ENCODE measurements at places on chromosomes 4 and X. TPM values are rescaled to one million over a fixed set of nuclear protein-coding genes. Genes with fewer than 3 reads are reported as not detected.

Gene MAGEA4
- polyA plus RNA-seq: not detected

GRCh38 chr4:140955641-140956040 is 177.6 kb downstream of the RNF150 start:
- DNase-seq: no peak

GRCh38 chr4:182839256-182839655 is 77.9 kb downstream of the DCTD start:
- DNase-seq: no peak

DNA sequence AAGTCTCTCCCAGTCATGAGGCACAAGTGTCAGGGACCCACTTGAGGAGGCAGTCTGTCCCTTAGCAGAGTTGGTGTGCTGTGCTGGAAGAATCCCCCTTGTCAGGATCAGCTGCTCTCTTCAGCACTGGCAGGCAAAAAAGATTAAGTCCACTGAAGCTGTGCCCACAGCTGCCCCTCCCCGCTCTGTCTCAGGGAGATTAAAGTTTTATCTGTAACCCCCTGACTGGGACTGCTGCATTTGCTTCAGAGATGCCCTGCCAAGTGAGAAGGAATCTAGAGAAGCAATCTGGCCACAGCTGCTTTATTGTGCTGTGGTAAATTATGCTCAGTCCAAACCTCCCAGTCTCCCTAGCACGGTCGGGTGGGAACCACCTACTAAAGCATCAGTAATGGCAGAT is 37.4 kb upstream of the HEPH start:
- no peak for DNase-seq

- DNase-seq: no peak
These were observed 45.7 kb upstream of the SLC34A2 start for GRCh38 chr4:25609976-25610375.

GRCh38 chr4:52999626-53000025 is 137.5 kb downstream of the RASL11B start:
- no peak for DNase-seq

All from right cardiac atrium (tissue), 5 donors.